Stimulated activated CD4-positive, alpha-beta T cell treated with anti-CD3 and anti-CD28 coated beads, Interleukin-15, amount 100 ng/mL, for 24 hours (primary cell): ENCODE measurements at places on chromosomes 3 and 15.

- no peak for DNase-seq
Measured at GRCh38 chr3:126393563-126393962, 1.1 kb upstream of the CFAP100 start.

DNA sequence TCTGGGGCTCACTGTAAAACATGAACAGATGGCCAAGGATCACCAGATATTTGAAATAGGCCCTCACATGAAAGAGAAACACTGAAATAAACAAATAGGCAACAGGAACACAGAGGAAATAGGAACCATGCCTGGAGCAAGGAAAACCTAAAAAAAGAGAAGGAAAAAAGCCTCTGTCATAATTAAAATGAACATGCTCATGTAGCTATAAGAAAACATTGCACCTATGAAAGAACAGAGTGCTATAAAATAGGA, 102.4 kb downstream of the RAB11A start:
- DNase-seq = no peak

- DNase-seq = peak; percentile 81
Measured at GRCh38 chr3:179037351-179037750, 34.3 kb downstream of the ZMAT3 start.

DNA sequence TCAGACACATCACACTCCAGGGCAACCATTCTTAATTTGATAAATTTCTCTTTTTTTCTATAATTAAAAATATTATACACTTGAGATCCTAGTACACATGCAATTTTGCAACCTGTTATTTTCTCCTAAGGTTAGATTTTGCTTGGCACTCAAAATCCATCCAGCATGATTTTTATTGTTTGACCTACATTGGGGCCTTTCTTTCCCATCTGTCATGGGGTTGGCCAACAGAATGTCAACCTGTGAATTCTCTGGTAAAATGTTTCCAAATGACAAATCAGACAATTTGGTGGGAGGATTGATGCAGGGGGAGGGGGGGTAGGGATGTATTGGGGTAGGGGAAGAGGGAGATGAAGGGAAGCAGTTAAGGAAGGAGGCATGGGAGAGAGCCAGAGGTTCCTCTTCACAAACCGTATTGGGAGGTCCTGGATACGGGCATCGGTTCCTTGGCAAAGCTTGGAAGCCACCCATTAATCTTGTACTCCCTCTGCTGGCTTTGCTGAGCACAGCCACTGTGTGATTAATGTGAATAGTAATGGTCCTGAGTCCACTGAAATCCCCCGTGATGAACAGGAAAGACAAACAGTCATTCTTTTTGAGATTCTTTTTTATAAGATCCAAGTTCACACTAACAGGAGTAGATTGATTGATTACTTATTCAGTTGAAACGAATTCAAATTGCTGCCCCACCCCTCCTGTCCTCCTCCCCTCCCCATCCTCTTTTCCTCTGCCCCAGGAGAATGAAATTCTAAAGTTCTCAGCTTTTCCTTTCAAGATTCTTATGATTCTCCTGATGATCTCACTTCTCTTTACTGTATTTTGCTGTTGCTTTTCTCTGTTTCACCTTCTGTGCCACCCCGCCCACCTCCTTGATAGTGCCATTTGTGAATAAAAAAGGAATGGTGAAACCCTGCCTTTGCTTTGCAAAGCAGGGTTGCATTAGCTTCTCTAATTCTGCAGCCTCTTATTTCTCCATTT, 82.2 kb upstream of the SLC25A26 start:
- peak; percentile 24 for DNase-seq

- no peak for DNase-seq
Measured at GRCh38 chr3:139654637-139655365, 23.0 kb downstream of the NMNAT3 start.

GRCh38 chr15:85692873-85693272, 101.9 kb downstream of the KLHL25 start:
- DNase-seq = no peak

DNA sequence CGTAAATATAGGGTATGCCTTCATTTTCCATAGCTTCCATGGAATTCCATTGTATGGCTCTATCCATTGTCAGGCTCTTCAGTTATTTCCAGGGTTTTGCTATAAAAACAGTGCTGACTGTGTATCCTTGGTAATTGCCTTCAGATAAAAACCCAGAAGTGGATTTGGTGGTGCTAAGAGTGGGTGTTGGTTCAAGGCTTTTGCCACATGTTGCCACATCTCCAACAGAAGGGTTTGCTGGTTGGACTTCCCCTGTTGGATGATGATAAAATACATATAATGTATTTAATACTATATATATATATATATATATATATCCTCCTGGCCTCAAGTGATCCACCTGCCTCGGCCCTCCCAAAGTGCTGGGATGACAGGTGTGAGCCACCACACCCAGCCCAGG, 97.8 kb downstream of the FLNB start:
- no peak for DNase-seq

- DNase-seq = no peak
Measured at GRCh38 chr3:191253089-191253799, 54.2 kb downstream of the OSTN start.

DNA sequence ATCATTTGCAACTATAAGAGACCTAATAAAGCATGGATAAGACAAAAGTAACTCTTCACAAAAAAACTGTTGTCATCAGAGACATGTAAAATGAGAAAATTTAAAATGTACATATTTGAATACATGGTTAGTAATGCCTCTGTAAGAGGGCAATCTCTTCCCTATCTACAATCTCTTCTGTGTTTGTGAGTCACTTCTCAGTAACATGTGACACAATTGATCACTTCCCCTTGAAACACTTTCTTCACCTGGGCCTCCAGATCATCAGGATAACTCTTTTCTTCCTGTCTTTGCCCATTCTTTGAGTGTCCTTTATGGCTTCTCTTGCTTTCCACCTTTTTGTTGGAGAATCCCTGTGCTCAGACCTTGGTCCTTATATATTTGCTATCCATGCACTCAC, 50.4 kb downstream of the TFDP2 start:
- DNase-seq = no peak

DNA sequence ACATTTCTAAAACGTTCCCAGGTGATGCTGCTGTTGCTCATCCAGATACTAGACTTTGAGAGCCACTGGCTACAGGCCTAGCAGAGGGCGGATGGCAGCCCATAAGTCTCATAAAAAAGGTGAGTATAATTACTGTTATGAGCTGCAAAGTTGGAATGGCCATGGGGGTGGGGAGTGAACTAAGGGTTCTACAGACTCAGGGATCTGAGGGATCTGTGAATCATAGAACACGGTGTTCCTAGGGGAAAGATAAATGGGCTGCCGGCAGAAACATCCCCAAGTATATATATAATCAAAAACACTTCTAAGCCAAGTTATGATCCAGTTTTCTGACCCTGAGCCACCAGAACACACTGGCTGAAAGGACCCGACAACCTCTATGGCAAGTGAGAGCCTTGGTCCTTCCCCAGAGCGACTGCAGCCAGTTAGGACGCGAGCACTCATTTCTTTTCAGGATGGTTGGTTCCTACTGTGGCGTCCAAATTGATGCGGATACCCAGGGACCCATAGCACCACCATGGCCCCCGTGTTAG, 7.9 kb upstream of the SYNM start:
- no peak for DNase-seq

DNA sequence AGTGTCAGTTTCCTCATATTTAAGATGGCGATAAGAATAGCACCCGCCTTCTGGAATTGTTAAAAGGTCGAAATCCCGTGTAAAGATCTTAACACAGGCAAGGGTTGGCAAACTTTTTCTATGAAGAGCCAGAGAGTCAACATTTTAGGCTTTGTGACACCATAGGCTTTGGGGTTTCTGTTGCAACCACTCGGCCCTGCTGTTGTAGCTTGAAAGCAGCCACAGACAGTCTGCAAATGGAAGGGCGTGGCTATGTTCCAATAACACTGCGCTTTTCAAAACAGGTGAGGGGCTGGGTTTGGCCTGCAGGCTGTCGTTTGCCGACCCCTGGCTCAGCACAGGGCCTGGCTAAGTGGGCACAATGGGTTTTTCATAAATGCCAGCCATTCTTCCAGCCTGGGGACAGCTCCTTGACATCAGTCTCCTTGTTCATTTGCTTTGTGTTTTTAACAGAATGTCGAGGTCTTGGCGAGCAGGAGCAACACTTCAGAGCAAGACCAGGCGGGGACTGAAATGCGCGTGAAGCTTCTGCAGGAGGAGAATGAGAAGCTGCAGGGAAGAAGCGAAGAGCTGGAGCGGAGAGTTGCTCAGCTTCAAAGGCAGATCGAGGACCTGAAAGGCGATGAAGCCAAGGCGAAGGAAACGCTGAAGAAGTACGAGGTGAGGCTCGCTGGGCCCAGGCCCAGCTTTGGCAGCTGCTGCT, 75.2 kb upstream of the MYZAP start:
- no peak for DNase-seq

- DNase-seq = no peak
Measured at GRCh38 chr3:153219146-153219545, 57.1 kb downstream of the RAP2B start.

DNA sequence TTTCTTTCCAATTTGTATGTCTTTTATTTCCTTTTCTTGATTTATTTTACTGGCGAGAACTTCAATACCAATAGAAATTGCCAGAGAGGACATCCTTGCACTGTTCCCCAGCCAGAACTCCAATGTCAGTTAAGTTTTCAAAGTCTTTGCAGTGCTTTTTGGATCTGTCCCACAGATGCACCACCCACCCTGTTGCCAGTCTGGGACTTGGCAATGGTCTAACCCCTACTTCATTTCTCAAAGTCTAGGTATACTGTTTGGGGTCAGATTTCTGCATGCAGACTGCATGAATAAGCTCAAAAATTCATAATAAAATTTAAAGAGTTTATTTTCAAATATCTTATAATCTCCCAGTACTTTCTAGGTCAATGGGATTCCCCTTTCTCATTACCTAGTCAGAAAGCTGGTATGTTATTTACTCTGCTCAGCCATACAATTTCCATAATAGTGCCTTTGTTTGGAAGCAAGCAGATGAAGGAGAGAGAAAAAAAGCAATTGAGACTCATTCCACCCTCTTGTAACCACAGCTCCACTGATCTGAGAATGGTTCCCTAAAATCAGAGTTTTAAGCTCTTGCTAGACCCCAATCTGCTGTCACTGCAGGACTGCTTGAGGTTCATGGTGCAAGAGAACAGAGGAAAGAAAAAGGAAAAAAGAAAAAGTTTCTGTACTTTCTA, 125.9 kb upstream of the PLXND1 start:
- DNase-seq = no peak

DNA sequence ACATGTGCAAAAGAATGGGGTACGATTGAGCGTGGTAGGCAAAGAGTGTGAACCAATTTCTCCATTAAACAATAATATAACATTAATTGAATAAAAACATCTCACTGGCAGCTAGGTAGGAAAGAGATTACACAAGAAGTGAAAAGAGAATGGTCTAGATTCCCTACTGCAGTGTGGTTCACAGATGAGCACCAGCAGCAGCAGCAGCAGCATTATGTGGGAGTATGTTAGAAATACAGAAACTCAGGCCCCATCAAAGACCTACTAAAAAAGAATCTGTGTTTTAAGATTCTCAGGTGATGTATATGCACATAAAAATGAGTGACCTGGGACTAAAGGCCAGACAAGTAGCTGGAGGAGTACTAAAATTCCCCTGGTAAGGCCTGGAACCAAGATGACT, 118.2 kb downstream of the ADAM10 start:
- DNase-seq = no peak

DNA sequence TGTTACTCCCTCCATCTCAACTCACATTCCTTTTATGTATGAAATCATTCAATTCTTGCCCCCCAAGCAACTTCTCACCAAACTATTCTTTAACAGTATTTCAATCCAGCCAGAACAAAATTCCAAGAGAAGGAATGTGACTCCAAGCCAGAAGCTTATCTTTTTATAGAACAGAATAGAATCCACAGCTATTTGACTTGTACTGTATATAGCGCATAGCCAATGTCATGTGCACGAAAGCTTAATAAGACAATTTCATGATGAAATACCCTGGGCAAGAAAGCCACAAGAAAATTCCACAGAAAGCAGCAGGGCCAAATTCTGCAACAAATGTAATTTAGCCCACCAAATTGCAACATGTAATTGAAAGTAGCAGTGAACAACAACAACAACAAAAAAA, 127.6 kb upstream of the UBE2E2 start:
- no peak for DNase-seq

GRCh38 chr15:79332824-79333510, 22.1 kb downstream of the TMED3 start:
- DNase-seq = no peak

DNA sequence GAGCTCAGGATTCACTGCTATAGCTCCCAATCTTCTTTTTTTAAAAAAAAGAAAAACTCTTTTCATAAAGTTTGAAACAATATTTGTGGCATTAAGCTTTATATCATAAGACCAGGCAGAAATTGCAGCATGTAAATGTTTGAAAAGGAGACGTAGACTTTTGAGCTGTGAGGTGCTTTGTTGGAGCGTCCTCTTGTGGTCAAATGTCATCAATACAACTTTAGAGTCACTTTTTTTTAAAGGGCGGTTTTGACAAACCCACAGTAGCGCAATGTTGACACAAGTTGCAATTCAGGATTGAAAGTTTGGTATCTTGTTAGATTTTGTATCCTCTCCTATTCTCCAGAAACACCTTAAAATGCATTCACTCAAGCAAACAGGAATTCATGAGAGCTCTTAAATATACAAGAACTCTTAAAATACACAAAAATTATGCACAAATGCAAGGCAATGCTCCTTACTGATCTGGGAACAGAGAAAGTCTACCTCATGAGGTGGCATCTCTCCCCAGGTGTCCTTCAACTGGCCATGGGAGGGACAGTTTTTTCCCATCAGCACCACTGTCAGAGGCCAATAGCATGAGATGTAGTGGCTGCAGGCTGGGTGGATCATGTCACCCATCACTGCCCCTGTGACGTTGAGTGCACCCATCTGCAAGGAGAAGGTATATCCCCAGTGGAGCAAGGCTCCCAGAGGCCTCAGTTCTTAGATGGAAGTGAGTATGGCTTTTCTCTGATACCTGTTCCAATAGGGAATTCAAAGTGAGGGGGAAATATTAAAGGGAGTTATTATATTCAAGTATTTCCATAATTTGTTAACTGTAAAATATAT, 70.7 kb downstream of the ANXA2 start:
- peak; percentile 25 for DNase-seq

- no peak for DNase-seq
Measured at GRCh38 chr3:58058361-58059263, 50.4 kb downstream of the FLNB start.

DNA sequence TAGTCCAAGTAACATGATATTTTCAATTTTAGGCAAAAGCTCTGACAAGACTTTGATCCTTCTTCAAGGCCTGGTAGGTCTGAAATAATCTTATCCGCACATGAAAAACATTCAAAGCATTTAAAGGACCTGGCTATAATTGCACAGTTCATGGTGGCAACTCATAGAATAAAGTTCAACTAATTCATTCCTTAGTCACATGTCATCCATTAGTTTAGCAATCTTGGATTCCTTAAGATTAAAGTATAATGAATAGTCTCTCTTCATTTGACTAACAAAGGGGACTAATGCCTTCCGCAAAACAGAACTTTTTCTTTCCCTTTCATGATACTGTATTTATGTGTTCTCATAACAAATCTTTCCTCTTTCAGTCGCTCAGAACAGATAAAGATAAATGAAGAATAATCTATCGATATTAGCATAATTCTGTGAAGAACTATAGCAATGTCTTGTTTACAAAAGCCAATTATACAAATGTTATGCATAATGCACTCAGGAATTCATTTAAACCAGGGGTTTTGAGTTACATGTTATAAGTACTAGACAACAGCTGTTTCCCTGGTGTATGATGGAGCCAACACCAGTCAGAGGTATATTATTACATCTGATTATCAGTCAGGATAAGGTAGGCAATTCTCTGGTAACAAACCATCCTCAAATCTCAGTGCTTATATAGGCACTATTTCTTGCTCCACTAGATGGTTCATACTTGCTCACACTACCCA, 172.5 kb downstream of the POTEB3 start:
- DNase-seq = no peak

GRCh38 chr3:159787794-159788205, 200.8 kb upstream of the IL12A start:
- DNase-seq = no peak
